Left forelimb (tissue), 1 donor: ENCODE measurements at places on chromosomes 3 and 15.

DNA sequence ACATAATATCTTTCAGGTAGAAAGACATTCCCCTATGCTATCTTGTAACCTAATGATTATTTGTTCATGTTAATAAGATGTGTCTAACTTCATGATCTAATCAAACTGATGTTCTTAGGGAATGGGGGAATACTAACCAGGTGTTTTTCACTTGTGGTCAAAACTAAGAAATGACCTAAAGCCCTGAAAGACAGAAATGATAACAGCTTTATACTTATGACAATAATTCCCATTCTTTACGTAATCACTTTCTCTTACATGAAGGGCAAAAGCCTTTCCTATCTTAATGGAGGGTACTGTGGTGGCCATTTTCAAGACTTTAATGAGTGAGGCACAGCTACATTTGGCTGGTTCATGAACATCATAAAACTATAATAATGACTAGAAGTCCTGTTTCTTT is 33.9 kb upstream of the MEIS2 start:
- DNase-seq: no peak

DNA sequence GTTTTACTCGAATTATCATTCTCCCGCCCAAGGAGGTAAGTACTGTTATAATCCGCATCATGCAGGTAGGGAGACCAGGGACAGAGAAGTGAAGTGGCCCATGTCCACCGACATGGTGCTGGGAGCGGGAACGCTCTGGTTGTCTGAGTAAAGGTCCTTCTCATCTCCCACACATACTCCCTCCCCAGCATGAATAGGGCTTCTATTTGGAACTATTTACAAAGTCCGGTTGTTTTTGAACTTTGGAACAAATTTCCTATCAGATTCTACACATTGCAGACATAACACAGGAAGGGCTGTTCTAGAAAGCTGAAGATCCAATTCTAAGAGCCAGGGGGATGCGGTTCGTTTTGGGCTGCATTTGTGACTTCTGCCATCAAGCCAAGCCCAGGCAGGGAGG is 94.8 kb upstream of the TLE3 start:
- no peak for DNase-seq

GRCh38 chr3:51622868-51623267 is 48.2 kb upstream of the TEX264 start:
- DNase-seq: no peak

DNA sequence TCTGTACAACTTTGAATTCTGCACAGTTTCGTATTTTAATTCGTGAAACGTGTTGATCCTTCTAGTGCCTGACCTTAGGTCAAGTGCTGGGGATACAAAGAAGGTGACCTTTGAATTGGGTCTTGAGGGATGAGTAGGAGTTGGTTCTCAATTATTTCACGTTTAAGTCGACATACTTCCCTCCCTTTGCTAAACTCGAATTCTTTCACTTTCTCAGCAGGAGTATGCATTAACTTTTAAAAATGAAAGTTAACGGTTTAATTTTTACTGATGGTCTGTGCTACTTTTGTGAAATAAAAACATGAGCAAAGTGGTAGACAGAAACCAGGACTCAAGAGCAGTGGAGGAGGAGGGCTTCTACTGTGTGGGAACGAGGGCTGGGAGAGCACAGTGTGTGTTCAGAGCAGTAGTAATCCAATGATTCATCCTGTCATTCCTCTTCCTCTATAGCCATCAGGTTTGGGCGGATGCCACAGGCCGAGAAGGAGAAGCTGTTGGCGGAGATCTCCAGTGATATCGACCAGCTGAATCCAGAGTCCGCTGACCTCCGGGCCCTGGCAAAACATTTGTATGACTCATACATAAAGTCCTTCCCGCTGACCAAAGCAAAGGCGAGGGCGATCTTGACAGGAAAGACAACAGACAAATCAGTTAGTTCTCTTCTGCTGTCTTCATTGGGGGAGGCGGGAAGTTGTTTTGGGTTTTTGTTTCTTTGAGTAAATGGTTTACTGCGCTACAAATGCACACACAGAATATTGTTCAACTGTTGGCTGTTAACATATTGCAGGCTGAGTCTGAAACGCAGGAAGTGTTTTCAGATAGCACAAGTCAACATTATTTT is 78.6 kb upstream of the TSEN2 start:
- no peak for DNase-seq

- no peak for DNase-seq
Observed at GRCh38 chr15:50390554-50391264, 33.5 kb upstream of the USP8 start.

GRCh38 chr15:46636206-46636605 is 1001.4 kb downstream of the SQOR start:
- DNase-seq: no peak
